HS-27A (cell line): ENCODE measurements at places on chromosomes 16 and 17.

GRCh38 chr16:58337090-58337444, 42.2 kb upstream of the PRSS54 start:
- no peak for DNase-seq

GRCh38 chr16:71966932-71967331, 33.3 kb downstream of the PKD1L3 start:
- DNase-seq, result no peak

DNA sequence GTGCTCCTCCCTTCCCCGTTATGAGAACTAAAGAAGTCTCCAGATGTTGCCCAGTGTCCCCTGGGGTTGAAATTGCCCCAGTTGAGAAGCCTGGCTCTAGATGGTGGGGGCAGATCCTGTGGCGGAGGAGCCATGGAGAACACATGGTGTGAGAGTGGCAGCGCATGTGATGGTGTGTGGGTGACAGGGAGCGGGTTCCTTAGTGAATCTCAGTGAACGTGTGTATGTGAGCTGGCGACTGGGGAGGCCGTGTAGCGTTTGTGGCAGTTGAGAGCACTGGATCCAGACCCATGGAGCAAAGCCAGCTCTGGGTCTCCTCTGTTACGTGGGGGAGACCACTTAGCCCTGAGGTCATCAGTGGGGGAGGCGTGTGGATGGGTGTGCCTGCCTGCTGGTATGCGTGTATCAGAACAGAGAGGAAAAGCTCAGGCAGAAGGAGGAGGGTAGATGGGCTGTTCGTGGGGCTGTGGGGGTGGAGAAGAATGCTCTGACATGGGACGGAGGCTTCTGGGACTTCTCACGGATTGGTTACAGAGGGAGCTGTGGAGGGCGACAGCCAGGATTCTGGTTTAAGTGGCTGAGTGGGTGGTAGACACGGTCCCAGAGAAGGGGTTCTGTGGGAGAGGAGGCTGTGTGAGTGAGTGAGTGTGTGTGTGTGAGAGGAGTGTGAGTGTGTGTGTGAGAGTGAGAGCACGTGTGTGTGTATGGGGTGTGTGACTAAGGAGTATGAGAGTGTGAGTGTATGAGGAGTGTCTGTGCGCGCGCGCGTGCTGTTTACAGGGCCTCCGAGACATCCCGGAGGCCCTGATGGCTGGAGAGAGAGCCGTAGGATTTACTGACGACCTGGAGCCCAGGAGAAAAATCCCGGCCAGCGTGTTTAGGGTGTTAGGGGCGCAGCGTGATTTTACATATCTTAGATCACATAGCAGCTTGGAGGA, 193.8 kb downstream of the SNX29 start:
- DNase-seq, result no peak

DNA sequence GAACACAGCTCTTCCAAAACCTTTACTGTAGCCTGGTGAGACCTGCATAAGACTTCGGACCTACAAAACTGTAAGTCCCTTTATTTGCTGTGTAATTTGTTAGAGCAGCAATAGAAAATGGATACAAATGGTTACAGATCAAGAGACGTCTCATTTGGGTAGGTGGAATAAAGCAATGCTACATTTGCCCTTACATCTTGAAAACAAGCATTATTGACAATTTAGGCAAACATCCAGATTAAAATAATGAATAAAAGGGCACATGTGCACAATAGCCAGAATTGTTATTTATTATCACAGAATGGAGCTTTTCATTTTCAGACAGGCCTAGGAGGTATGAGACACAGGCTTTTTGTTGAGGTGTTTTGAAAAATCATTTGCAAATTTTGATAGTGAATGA, 222.2 kb upstream of the CPHXL start:
- DNase-seq, result no peak

DNA sequence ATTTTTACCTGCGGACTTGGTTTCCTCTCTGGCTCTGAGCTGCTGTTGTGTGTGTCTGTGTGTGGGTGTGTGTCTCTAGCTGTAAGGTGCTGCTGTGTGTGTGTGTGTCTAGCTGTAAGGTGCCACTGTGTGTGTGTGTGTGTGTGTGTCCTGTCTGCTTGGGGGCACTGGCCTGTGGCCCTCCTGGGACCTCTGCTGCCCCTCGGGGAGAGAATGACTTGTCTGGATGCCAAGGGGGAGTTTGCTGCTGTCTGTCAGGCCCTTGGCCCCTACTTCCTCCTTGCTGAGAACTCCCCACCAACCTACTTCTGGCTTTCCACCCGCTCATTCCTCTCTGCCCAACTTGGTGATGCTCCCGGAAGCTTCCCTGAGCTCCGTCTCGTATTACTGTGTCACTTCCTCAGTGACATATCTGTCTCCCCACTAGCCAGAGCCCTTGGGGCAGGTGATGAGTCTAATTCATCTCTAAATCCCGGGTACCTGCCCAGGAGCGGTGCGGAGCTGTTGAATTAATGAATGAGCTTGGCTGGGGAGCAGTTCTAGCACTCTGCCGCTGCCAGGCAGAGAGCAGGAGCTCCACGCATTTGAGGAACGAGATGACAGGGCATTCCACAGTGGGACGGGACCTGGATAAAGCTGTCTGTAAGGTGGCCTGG, 3.5 kb upstream of the LASP1NB start:
- no peak for DNase-seq

DNA sequence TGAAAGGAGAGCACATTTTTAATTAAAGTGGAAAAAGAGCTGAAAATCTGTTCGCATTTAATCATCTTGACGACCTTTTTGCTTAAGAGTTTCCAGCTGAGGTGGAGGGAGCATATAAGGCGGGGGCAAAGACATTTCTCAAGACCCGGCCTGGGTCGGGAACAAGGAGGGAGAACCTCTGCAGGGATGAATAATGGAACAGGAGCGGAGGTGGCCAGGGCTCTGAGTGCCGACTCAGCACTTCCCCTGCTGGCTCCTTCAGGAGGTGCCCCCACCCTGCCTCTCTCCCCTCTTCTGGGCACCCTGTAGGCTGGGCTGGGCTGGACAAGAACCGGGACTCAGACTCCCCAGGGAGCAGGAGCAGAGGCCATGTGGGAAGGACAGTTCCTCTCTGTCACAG, 7.9 kb upstream of the NGFR start:
- DNase-seq, result no peak

DNA sequence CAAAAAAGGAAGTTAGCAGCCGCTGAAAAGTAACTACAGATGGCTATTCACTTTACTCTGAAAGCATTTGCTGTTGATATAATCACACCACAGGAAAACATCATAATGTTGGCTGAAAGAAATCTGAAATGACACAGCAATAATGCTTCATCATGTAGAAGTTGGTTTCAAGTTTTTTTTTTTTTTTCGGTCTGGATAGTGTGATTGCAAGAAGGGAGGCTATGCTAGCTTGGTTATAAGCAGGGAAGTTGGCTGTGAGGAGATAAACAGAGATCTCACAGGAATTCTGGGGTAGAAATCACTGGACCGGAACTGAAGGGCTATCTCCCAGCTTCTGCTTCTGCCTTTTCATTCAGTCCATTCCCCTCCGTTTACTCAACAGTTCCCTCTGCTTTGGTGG, 57.9 kb downstream of the MYO1D start:
- DNase-seq, result no peak

GRCh38 chr16:86951831-86952598, 365.2 kb downstream of the C16orf95 start:
- DNase-seq, result peak; percentile 99

DNA sequence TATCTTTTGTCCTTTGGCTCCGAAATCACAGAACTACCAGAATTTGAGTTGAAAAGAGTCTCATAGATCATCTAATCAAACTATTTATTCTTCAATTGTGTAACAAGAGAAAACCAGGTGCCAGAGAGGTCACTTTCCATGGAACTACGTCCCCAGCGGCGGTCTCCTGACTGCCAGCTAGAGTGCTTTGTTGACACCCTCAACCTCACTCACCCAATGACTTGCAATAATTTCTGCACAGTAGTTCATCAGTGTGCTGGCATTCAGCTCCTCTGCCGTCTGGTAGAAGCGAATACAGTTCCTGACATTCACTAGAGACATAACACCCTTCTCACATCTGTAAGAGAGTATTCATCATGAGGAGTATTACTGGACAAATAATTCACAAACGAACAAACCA, 54.2 kb downstream of the ANKFY1 start:
- DNase-seq, result no peak

- DNase-seq, result no peak
Measured at GRCh38 chr17:41610965-41611640, 1.5 kb downstream of the KRT16 start.

- DNase-seq, result no peak
Measured at GRCh38 chr17:78355045-78355641, 4.7 kb downstream of the SOCS3 start.

DNA sequence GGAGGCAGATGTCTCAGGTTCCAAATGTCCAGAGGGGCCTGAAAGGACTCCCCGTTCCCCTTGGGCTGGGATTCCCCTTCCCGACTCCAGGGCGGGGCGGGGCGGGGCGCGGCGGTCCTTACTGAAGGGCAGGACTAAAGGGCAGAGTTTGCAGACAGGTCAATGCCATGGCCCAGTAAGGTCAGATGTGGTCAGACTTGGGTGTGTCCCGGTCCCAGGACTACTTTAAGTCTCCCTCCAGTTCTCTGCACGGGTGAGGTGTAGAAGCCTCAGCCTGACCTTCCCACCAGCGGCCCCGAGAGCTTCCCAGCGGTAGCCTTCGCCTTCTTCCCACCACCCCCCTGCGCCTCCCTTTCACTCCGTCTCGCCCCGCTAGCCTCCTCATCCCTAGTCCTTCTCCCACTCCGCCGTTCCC, 532 bp downstream of the KDM6B start:
- no peak for DNase-seq

- no peak for DNase-seq
Measured at GRCh38 chr17:63563339-63563738, 13.1 kb downstream of the DCAF7 start.

GRCh38 chr17:56648806-56649205, 55.3 kb downstream of the NOG start:
- no peak for DNase-seq

DNA sequence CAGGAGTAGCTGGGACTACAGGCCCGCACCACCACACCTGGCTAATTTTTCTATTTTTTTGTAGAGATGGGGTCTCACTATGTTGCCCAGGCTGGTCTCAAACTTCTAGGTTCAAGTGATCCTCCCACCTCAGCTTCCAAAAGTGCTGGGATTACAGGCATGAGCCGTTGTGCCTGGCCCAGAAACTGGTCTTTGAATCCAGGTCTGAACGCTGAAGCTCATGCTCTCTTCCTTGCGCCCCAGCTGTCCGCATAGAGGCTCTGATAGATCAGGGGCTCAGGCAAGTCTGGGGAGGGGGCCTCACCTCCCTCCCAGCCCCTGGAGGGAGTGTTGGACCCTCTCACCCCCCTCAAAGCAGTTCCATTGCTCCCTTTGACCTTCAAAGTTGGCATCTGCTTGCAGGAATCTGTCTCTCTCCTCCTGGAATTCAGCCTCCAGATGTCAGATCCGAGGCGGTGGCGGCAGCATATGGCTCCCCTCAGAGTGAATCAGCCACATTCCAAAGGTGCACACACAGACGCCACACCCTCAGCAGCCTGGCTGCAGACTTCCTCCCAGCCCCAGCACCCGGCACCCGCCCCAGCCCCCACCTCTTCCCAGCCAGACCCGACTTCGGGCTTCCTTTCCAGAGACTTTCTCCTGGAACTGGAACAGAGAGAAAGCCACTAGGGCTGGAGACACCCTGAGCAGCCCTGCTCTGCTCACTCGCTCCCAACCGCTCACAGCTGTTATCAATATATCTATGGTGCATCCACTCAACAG, 16.9 kb upstream of the GLIS2 start:
- peak; percentile 89 for DNase-seq

GRCh38 chr17:17055286-17056155, 13.3 kb downstream of the MPRIP start:
- DNase-seq, result no peak

DNA sequence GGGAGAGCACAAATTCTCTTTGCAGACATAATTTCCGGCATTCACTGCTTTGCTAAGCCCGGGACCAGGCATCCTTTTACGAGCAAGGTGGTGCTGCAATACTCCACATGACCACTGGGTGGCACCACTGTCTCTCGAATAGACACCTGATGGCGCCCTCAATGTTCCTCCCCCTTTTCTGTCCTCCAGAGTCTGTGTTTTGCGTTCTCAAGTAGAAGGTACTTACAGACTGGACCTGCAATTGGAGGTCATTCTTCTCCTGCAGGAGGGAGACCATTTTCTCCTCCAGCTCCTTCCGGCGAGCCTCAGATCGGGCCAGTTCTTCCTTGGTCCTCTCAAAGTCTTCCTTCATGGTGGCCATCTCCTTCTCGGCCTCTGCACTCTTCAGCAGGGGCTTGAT, 45.2 kb downstream of the MYH13 start:
- DNase-seq, result peak; percentile 48

DNA sequence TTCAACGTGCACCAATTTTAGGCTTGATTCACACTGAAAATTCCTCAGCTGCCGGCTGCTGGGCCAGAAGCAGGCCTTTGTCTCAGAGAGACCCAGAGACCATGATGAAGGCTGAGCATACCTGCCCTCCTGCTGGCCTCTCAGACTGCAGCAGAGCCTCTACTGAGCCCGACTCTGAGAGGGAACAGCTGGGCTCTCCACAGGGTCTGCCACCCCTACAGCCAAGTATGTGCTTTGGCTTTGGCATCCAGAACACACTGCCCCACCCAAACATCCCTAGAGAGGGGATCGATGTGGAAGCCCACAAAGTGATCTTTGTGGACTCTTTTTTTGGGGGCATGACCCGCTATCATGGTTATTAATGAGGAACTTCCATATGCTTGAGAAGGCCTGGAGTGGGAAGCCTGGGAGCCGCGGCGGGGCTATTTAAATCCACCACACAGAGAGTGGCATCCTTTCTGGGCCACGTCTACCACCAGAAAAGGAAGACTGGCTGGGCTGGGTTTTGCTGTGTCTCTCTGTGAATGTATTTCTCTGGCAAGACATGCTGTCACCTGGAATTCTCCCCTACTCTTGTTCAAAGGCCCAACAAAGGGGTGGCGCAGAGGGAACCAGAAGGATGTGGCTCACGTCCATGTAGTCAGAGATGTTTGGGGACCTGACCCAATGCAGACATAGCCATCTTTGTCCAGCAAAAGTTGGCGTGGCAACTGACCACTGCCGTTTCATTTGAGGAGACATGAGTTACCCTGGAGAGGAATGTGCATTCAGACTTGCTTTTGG, 69.3 kb downstream of the GNAO1 start:
- no peak for DNase-seq

DNA sequence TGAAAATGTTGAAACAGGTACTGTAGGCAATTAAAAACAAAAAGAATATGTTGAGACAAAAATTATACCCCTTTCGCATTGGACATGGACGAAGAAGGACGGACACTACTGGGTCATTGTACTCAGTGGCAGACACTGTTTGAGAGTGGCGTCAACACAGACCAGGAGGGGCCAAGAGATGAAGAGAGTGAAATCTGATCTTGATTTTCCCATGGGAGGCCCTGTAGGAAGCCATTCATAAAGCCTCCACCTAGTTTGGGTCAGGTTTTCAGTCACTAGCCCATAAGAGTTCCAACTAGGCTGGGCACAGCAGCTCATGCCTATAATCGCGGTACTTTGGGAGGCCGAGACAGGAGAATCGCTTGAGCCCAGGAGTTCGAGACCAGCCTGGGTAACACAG, 23.6 kb upstream of the SMURF2 start:
- DNase-seq, result no peak

DNA sequence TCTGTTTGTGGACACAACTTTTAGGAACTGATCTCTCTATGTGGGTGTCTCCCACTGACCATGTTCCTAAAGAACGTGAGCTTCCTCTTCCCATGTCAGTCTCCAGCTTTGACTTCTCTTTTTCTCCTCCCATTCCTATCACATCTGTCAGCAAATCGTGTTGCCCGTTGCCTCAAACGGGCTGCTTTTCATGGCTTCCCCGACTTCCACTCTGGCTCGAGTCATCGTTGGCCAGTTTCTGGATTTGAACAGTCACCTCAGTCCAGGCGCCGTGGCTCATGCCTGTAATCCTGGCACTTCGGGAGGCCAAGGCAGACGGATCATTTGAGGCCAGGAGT, 5.4 kb downstream of the ABCC1 start:
- DNase-seq, result no peak
